Activated naive CD8-positive, alpha-beta T cell treated with anti-CD3 and anti-CD28 coated beads for 36 hours (primary cell): ENCODE measurements at places on chromosomes 3 and 15.

DNA sequence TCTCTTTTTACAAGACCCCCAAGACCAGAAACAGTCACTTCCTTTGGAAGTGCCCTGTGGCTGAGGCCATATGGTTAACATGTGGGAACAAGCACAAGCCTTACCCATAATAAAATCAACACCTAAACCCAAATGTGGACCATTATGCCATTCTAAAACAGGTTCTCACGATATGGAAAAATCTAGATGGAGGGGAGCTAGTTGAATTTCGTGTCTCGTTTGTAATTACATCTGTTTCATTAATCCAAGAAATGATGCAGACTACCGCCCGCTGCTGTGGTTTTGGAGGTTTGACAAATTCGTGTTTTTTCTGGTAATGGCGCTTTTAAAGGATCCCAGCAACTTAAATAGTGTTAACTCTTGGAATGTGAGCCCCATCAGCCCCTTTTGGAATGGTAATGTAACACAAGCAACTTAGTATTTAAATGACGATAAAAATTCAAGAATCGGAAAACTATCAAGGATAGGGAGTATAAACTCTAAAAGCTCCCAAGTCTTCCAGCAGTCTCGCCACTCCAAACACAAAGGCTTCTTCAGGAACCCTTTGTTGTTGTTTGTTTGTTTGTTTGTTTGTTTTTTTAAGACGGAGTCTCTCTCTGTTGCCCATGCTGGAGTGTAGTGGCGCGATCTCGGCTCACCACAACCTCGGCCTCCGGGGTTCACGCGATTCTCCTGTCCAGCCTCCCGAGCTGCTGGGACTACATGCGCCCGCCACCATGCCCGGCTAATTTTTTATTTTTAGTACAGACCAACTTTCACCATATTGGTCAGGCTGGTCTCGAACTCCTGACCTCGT, 1.1 kb downstream of the CNBP start:
- no peak for DNase-seq

DNA sequence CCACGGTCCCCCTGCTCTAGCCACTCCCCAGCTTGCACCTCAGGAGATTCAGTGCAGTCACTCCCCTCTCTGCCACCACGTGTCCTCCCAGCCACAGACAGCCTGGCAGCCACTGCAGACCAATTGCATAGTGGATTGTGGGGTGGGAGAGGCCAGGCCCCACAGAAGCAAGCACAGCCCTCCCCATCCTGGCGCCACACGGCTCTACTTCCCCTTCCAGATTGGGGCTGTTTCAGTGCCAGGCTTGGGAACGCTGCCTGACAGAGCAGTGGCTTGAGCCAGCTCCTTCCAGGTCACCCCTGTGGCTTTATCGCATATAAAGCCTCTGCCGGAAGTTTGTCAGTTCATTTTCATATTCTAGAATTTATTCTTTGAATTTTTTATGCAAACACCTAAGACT, 90.7 kb downstream of the TMEM266 start:
- DNase-seq, result peak; percentile 11

- DNase-seq, result no peak
Measured at GRCh38 chr15:88484682-88485331, 17.3 kb downstream of the MRPS11 start.

GRCh38 chr15:78007964-78008886, 69.3 kb downstream of the TBC1D2B start:
- no peak for DNase-seq

- no peak for DNase-seq
Measured at GRCh38 chr15:101490922-101491733, 1.6 kb upstream of the PCSK6 start.

- DNase-seq, result no peak
Measured at GRCh38 chr3:29759411-29760225, 478.7 kb downstream of the RBMS3 start.

DNA sequence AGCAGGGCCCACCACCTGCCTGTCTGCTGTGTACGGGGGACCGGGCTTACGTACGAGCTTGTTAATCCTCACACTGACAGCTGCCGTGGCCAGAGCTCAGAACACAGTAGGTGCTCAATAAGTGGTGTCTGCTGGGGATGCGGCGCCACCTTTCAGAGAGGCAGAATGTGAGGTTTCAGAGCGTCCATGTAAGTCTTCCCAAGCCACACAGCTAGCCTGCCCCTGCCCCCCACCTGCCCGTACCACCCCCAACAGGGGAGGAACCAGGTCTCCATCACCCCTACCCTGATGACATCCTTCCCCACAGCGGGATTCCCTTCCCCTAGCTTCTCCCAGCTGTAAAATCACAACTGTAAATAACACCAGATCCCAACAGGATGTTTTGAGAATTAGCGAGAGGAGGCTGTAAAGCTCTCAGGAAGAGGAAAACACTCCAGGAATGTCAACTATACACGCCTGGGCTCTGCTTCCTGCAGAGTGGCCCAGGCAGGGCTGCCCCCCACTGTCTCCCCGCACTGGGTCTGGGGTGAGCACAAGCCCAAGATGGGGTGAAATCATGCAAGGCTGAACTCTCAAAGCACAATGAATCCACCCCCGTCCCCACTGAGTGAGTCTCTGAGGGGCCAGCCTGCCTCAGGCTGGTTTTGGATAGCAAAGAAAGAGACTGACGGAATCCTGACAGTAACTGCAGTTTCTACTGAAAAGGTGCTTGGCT, 250.1 kb upstream of the LYSMD4 start:
- no peak for DNase-seq

GRCh38 chr3:70614111-70614510, 301.7 kb upstream of the MDFIC2 start:
- no peak for DNase-seq

- DNase-seq, result no peak
Measured at GRCh38 chr15:101373577-101373976, 78.5 kb upstream of the SNRPA1 start.

GRCh38 chr15:66720206-66721010, 18.4 kb downstream of the SMAD6 start:
- DNase-seq, result peak; percentile 43

DNA sequence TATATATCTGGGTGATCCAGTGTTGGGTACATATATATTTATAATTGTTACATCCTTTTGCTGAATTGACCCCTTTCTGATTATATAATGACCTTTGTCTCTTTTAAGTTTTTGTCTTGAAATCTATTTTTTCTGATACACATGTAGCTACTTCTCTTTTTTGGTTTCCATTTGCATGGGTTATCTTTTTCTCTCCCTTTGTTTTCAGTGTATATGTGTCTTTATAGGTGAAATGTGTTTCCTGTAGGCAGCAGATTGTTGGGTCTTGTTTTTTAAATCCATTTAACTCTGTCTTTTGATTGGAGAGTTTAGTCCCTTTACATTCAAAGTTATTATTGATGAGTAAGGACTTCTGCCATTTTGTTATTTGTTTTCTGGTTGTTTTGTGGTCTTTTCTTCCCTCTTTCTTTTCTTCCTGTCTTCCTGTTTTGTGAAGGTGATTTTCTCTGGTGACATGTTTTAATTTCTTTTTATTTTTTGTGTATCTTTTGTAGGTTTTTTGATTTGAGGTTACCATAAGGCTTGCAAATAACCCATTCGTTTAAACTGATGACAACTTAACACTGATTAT, 56.8 kb downstream of the STARD9 start:
- no peak for DNase-seq

- DNase-seq, result no peak
Measured at GRCh38 chr3:133171831-133172230, 133.6 kb downstream of the TMEM108 start.

- DNase-seq, result no peak
Measured at GRCh38 chr15:89342840-89343239, 8.2 kb upstream of the POLG start.

DNA sequence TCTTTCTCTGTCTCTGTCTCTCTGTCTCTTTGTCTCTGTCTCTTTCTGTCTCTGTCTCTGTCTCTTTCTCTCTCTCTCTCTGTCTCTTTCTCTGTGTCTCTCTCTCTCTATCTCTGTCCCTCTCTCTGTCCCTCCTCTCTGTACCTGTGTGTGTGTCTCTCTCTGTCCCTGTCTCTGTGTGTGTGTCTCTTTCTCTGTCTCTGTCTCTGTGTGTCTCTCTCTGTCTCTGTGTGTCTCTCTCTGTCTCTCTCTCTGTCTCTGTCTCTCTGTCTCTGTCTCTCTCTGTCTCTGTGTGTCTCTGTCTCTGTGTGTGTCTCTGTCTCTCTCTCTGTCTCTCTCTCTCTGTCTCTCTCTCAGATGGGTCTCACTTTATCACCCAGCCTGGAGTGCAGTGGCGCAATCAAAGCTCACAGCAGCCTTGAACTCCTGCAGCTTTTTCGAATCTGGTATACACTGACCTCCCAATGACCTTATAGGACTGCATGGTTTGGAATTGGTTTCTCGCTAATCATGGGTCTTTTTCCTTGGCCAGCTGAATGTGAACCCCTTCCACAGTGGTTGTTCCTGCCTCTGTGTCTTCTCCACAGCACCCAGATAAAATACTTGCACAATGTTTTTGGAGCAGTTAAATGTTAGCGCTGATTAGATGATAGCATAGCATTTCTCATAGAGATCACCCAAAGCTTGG, 102.6 kb upstream of the KLHL25 start:
- DNase-seq, result no peak

GRCh38 chr3:180011927-180012326, 24.8 kb downstream of the PEX5L start:
- DNase-seq, result no peak

- DNase-seq, result peak; percentile 42
Measured at GRCh38 chr3:68972358-68972979, 40.1 kb upstream of the TAFA4 start.

- no peak for DNase-seq
Measured at GRCh38 chr15:35440265-35440664, 105.7 kb downstream of the DPH6 start.

GRCh38 chr15:67678089-67678488, 135.6 kb downstream of the MAP2K5 start:
- no peak for DNase-seq

- peak; percentile 94 for DNase-seq
Measured at GRCh38 chr15:74787251-74788041, 5.6 kb downstream of the CSK start.

- DNase-seq, result no peak
Measured at GRCh38 chr3:168531116-168531515, 435.4 kb upstream of the GOLIM4 start.

GRCh38 chr3:14774431-14774830, 44.3 kb upstream of the FGD5 start:
- no peak for DNase-seq

DNA sequence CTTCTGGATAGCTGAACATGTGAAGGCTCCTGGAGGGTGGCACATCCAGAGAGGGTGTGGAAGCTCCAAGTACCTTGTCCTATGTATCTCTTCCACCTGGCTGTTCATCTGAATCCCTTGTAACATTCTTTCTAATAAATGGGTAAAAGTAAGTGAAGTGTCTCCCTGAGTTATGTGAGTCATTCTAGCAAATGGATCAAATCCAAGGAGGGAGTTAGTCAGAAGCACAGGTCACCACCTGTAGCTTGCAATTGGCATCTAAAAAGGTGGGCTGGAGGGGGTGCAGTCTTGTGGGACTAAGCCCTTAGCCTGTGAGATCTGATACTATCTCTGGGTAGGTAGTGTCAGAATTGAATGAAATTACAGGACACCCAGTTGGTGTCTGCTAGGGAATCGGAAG, 71.0 kb downstream of the WWTR1 start:
- DNase-seq, result no peak

DNA sequence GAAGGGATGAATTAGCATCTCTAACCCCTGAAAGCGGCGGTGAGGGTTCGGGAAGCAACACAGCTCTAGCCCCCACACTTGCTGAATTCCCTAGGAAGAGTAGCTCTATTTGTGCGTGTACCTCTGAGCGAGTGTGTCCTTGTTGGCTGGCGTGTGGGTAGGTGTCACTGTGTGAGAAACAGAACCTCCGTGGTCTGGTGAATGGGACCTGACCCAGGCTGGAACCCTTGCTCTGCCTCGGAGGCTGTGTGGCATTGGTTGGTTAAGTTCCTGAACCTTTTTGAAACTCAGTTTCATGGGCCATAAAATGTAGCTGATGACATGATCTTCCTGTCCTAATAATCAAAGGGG, 414 bp upstream of the TMEM115 start:
- DNase-seq, result no peak

- DNase-seq, result no peak
Measured at GRCh38 chr15:99944131-99944530, 210.9 kb upstream of the LYSMD4 start.

- DNase-seq, result no peak
Measured at GRCh38 chr3:100978011-100978659, 15.1 kb downstream of the ABI3BP start.

DNA sequence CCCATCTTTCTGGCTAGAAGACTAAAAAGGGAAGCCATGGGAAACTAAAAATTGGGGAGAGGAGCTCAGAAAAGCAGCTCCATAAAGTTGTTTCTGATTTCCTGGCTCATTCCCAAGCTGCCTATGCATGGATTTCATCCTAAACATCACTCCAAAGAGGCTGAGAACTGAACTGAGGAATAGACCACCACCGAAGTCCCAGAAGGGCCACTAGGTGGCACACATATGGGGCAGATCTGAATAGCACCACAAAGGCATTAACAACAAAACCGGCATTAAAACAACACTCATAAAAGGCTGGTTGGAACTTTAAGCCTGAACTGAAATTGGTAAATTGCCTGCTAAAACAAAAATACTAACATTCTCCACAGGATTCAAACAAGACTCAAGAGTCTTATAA, 106.3 kb downstream of the PLD1 start:
- DNase-seq, result peak; percentile 4

DNA sequence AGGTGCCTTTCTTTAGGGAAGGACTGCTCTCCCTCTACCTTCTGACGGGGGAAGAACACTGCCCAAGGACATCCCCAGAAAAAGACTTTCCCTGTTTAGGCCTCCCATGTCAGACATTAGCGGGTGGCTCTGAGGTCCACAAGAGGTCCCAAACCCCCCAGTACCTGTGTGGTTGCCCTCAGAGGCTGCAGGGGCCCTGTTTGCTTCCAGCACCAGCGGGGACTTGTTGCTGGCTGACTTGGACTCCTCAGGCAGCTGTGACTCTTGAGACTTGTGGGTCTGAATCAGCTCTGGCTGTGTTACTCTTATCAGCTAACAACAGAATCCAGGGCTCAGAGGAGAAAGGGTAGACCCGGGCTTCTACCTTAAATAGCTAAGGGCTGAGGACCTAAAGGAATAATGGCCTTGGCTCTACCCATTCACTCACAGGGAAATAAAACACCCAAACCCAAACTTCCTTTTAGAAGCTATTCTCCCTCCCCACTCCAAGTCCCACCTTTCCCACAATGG, 39.2 kb downstream of the SEMA3G start:
- DNase-seq, result no peak

GRCh38 chr15:67915461-67916374, 75.9 kb upstream of the RNU6-1 start:
- DNase-seq, result no peak
